ENCODE measurements at places on chromosomes 4 and X. TPM values are rescaled to one million over a fixed set of nuclear protein-coding genes. Genes with fewer than 3 reads are reported as not detected.

SLC2A9 gene
- total RNA-seq, result 21.5 TPM

DMP1 gene
- total RNA-seq, result not detected

OPRPN gene
- not detected for total RNA-seq

SMARCA1 gene
- total RNA-seq, result 6.6 TPM

DNA sequence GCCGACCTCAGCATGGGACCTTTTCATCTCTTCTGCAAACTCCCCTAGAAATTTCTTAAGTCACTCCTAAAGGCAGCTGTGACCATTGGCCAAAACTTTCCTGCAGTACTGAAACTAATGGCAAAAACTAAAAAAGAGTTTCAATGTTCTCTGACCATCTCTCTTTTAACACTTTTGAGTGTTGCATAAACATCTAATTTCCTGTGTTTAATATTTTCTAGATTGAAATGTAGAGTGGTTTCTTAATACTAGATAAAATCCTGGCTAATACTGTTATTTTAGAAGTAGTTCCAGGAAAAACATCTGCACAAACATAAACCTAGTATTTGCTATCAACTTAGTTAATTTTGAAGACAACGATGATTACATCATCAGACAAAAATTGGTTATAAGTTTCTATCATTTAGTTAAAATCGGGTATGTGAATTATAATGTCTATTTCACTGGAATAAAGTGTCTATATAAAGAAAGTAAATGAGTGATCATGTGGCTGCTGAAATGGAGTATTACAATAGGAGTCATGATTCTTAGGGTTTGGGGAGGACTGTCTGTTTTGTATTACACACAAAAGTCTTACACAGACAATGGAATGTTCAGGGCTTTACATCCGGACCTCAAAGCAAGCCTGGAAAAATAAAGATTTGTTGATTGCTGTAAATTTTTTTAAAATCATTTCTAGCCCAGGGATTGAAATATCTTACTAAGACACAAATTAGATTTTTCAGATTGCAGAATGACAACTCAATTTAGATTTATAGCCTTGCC, 1323.4 kb downstream of the C4orf33 start:
- no peak for ATAC-seq

GRCh38 chr4:123640271-123640670, 243.7 kb downstream of the SPRY1 start:
- peak; percentile 70 for ATAC-seq

GRCh38 chr4:163858515-163858914, 364.0 kb downstream of the TMA16 start:
- ATAC-seq, result no peak

- ATAC-seq, result no peak
Observed at GRCh38 chr4:40334591-40335524, at the start of gene CHRNA9. Gene CHRNA9, plus strand, starts transcription at chr4:40335333. Its CDS starts 135 bp downstream, at chr4:40335468.

DNA sequence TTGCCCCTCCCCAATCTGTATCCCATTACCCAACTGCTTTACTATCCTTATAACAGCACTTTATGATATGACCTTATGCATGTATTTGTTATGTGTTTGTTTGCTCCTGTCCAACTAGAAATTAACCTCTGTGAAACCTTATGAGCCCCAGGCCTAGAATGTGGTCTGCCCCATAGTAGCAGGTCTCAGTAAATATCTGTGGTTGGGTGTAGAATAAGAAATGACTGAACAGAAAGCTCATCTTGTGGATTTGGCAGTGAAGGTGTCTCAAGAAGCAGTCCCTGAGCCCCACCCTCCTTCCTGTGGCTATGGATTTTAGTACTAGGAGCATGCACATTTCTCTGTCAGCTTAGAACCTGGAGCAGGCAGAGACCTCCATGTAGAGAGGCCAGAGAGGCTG, 229.0 kb upstream of the LCORL start:
- ATAC-seq, result no peak

GRCh38 chr4:186494496-186494895, 60.9 kb downstream of the MTNR1A start:
- no peak for ATAC-seq

GRCh38 chr4:70818173-70818855, 21.4 kb downstream of the GRSF1 start:
- no peak for ATAC-seq

All from esophagus mucosa (tissue), 1 donor.